ENCODE measurements at places on chromosomes 7 and 10. TPM values are rescaled to one million over a fixed set of nuclear protein-coding genes. Genes with fewer than 3 reads are reported as not detected.

KCNH2 gene
- 0.80 TPM for total RNA-seq

SAMD9L gene
- 13.5 TPM for total RNA-seq

OR2A5 gene
- not detected for total RNA-seq

LEP gene
- not detected for total RNA-seq

ITIH5 gene
- total RNA-seq, result not detected

DNA sequence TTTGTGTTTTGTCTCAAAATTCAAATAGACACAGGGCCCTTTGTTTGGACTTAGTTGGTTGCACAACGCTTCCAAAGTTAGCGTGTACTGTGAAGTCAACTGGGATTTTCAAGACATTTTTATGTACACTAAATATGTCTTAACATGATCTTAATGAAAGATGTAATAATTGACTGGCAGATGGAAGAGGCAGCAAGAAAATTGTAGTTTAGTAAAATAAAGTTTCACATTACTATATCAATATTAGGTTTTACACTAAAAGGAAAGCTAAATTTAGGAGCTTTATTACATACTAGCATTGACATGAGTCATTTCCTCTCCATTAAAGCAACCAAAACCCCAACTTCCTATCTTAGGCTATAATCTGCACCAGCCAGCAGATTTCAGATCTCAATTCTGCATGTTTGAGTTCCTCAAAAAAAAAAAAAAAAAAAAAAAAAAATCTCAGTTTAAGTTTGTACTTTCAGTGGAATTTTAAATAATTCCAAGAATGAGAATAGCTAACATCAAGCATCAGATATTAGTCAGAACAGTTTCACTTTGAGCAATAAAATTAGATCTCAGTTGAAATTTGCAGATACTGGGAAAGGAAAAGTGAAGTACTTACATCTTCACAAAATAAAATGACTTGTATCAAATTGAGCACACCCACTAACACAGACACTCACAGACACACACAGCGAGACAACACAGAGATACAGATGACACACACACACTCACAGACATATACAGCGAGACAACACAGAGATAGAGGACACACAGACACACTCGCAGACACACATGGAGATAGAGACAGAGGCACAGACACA, 346.6 kb upstream of the KLF6 start:
- DNase-seq, result peak; percentile 48

- no peak for DNase-seq
These were observed 35.0 kb upstream of the EIF4H start for GRCh38 chr7:74138945-74139843.

- no peak for DNase-seq
These were observed 91.8 kb upstream of the KMT2C start for GRCh38 chr7:152527610-152528032.

GRCh38 chr10:58981846-58982245, 194.6 kb upstream of the PHYHIPL start:
- no peak for DNase-seq

GRCh38 chr10:129646973-129647372, 179.9 kb downstream of the MGMT start:
- no peak for DNase-seq

GRCh38 chr10:32049113-32049512, 7.1 kb downstream of the KIF5B start:
- no peak for DNase-seq
